Activated T-helper 9 cell treated with anti-CD3 and anti-CD28 coated beads, Interleukin-2, amount 50 U/mL, for 16 hours (primary cell): ENCODE measurements at places on chromosomes 7 and 10.

DNA sequence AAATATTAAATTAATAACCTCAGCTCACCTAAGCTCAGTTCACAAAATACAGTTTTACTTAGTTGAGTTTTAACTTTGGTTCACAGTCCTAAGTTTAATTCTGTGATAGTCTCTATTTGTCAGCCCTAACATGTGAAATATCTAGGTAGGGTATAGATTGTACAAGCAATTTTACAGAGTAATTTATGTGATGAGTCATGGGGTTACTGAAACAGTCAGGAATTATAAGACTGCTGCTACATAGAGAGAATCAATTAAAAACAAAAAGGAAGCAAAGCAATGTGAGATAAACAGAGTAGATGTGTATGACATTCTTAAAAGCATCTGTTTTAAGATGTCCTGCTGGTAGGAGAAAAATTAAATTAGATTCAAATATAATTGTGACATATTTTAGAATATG lies 1018.2 kb upstream of the KCND2 start:
- no peak for DNase-seq

- DNase-seq, result no peak
Measured at GRCh38 chr10:123637326-123637880, 28.8 kb upstream of the GPR26 start.

DNA sequence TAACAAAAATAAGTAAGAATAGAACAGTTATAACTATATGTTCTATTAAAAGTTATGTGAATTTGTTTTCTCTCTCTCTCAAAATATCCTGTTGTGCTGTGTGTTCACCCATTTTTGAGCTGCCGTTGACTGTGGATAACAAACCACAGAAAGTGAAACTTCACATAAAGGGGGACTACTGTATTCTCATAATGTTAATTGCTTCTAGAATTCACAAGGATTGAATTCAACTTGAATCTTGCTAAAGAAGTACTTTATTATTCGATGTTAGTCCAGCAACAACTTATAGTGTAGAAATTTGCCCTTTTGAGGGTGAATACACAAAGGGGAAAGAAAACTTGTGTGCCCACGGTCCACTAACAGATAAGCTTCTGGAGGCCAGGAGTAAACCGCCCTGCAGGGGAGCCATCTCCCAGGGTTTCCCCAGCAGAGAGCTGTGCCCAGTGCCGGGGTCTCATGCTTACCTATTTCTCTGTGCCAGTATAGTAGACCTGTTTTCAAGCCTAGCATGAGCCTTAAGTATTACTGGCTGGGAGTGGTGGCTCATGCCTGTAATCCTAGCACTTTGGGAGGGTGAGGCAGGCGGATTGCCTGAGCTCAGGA lies 87.1 kb downstream of the KAT6B start:
- no peak for DNase-seq

DNA sequence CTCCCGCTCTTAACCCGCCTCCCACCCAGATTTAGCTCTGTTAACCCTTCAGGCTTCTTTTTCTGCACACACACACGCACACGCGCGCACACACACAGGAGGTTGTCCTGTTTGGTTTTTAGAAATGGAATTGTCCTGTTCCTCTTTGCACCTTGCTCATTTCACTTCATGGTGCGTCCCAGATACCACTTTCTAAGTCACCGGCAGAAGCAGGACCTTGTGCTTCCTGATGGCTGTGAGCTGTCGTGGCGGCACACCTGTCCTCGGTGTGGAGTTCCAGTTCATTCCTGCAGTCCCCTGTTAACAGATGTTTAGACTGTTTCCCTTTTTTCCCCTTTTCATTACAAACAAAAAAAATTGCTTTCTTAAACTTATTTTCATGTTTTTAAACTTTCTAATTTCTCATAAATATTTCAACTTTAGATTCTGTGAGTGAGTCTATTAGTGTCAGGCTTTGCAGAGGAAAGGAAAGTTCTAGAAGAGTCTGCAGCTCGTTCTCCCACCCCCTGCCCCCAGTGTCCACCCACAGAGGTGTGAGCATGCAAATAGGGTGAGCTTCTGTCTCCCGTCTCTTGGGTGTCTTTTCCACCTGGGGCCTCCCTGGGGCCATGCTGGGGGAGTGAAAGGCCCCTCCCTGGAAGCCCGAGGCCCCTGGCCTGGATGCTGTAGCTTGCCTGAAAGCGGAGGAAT lies 85.5 kb downstream of the LHPP start:
- no peak for DNase-seq

GRCh38 chr10:72416661-72417060 lies 61.9 kb upstream of the DNAJB12 start:
- no peak for DNase-seq

- no peak for DNase-seq
Measured at GRCh38 chr10:129760003-129760315, 204.1 kb downstream of the EBF3 start.

- DNase-seq, result no peak
Measured at GRCh38 chr7:83934118-83934734, 260.4 kb downstream of the SEMA3A start.

- no peak for DNase-seq
Measured at GRCh38 chr10:127265288-127265687, 68.9 kb upstream of the INSYN2A start.
